ENCODE measurements at places on chromosomes 7 and 10. TPM values are rescaled to one million over a fixed set of nuclear protein-coding genes. Genes with fewer than 3 reads are reported as not detected.

OR13A1 gene
- 0.15 TPM for total RNA-seq

BLVRA gene
- total RNA-seq: 22.0 TPM

SLC26A5 gene
- not detected for total RNA-seq

TMEM130 gene
- not detected for total RNA-seq

Measured in activated CD4-positive, alpha-beta T cell treated with anti-CD3 and anti-CD28 coated beads, Interleukin-2, amount 10 ng/mL, durations not matched to agents 7 days and 5 days (primary cell).